Ecto neural progenitor cell (in vitro differentiated cells): ENCODE measurements at places on chromosomes 5 and 9.

DNA sequence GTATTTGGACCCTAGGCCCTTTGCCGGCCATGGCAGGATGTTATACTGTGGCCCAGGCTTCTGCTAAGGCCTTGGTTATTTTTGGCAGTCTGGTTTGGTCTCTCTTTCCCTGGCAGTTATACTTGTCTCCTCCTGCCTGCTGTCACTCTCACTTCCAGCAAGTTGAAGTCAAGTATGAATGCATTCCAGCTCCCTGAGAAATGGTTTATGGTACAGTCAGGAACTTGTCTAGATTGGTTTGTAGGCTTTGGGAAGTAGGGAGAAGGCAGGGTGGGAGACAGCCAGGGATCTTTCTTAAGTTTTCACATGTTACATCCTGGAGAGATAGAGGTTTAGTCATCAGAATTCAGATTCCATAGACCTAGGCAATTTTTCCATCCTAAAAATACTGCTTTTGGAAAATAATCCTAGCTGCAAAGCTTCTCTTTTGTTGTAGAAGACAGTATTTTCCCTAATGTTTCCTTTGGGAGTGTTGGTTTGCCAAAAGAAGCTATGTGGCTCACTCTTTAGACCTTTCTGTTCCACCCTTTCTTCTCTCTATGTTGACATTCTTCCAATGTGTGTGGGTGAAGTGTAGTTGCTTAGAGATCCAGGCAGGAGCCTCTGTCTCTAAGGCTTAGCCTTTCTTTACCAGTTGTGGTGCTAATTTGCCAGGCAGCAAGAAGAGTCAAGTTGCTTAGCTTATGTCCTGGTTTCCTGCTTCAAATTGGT lies 2.5 kb upstream of the KDM3B start:
- DNase-seq = no peak

GRCh38 chr5:2651116-2651515 lies 100.4 kb downstream of the IRX2 start:
- DNase-seq = peak; percentile 11

GRCh38 chr5:172908662-172909061 lies 50.6 kb upstream of the RPL26L1 start:
- no peak for DNase-seq

GRCh38 chr5:59264639-59265245 lies 628.8 kb downstream of the PDE4D start:
- no peak for DNase-seq

- peak; percentile 30 for DNase-seq
Measured at GRCh38 chr9:135039266-135039870, 48.1 kb upstream of the OLFM1 start.

DNA sequence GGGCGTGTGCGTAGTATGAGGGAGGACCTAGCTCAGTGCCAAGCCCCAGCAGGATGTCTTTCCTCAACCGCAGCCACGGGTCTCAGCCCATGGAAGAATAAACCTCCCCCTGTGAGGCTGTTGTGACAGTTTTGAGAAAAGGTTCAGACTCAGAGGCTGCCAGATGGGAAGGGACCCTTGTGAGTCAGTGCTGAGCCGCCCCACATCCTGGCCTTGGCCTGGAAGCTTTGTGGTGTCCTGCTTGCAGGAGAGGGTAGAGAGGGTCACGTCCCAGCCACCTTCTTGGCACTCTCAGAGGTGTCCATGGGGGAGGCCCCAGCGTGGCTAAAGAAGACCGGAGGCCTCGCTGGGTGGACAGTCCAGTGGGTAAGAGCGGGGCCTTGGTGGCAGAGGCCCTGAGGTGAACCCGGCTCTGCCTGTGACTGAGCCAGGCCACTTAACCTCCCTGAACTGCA lies 2.8 kb downstream of the GRHPR start:
- no peak for DNase-seq

DNA sequence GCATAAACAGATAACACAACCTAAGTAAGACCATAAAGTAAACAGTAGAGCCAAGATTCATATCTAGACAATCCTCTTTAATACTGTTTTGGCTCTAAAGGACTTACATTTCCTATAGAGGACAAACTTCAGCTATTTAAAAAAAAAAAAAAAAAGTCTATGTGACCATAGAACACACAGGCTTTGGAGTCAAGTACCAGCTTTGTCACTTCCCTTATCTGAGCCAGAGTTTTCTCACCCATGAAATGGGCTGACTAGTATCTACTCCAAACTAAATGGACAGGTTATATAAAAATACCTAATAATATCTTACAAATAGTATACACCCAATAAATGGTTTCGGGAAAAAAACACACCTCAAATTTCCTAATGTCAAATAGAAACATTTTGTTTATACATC lies 81.3 kb downstream of the STRBP start:
- no peak for DNase-seq

GRCh38 chr9:120625222-120625621 lies 45.3 kb upstream of the CDK5RAP2 start:
- no peak for DNase-seq

DNA sequence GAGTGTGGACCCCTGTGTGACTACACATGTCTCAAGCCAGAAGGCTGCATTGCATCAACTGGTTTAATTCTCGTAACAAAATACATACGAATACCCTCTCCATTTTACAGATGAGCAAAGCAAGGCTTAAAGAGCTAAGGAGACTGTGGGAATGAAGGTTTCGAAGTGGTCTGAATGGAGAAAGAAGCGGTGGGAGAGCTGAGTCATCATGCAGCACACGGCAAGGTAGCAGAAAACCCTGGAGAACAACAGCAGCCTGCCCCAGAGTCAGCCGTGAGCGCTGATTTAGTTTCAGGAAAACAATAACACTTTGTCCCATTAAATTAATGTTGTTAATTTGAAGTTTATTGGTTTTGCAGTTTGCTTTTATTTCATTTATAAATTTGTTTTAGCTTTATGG lies 223.8 kb downstream of the HSPA4 start:
- DNase-seq = no peak

DNA sequence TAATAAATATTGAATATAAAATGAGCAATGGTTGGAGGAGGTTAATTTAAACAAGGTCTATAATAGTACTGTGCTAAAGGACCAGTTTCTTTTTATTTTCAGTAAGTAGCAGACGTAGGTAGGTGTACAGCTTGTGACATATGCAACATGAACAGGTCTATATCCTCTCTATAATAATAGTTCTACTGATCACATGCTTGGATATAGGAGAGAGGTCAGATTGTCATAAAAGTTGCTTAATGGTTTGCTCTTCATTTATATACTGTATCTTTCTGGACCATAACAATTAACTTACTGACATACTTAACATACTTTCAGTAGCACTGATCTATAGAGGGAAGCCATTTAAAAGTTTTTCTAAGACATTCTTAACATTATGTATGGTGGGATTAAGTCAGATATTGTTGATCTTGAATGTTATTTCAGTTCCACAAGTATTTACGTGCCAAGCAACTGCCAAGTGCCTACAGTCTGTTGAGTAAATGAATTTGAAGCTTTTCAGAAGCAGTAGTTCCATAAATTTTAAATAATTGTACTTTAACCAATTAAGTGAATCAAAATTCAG lies 68.0 kb downstream of the DENND4C start:
- no peak for DNase-seq

DNA sequence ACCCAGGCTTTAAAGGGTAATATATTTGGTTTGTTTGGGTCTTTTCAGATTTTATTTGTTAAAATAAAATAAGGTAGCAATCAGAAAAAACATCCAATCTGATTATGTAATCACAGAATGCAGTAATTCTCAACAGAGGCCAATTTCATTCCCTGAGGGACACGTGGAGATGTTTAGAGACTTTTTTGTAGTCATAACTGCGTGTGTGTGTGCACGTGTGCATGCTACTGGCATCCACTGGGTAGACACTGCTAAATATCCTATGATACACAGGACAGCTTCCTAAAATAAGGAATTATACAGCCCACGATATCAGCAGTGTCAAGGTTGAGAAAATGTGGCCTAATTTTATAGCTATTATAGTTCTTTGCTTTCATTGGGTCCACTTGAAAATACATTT lies 180.8 kb upstream of the KLF9 start:
- DNase-seq = no peak

DNA sequence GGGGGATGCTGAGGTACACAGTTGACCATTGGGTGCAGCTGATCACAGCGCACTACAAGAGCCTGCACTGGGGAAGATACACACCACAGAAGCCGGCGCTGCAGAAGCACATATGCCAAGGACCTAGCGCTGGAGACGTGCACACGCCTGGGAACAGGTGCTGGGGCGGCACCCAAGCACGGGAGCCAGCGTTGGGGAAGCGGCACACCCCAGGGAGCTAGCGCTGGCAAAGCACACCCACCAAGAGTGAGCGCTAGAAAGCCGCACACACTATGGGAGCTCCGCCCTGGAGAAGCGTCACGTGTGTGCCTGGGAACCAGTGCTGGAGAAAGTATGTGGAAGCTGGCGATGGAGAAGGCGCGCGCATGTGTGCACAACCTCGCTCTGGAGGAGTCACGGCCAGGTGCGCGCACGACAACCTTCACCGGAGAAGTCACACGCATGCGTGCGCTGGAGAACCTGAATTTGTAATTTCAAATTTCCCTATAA lies 4.5 kb downstream of the FANCC start:
- DNase-seq = peak; percentile 71

GRCh38 chr9:85925493-85925892 lies 15.5 kb upstream of the NAA35 start:
- DNase-seq = no peak

DNA sequence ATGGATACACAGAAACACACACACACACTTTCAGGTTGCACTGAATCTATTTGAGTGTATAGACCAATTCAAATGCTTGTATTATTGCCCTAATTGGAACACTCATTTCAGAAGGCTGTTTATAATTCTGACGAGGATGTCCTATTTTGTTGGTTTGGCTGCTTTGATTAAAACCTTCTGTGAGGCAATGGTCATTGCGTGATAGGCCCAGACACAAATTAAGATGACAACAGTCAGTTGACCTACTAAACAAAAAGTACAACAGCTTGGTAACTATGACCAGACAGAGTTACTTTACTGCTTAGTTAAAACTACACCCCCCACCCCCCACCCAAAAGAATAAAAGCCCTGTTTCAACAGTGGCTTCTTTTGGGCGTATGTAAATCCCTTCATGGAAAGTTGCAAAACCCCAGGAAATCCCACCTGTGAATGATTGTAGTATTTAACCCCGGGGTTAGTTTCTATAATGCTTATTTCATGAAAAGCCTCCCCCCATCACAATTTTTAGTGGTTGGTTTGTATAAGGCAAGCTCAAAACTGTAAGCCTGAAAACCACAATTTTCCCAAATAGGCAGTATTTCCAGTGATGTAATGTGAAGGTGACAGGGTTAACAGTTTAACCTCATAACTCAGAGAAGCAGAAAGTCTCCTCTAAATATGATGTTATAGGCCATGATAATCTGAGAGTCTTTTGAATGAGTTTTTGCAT lies 340.8 kb downstream of the FGF10 start:
- DNase-seq = no peak

DNA sequence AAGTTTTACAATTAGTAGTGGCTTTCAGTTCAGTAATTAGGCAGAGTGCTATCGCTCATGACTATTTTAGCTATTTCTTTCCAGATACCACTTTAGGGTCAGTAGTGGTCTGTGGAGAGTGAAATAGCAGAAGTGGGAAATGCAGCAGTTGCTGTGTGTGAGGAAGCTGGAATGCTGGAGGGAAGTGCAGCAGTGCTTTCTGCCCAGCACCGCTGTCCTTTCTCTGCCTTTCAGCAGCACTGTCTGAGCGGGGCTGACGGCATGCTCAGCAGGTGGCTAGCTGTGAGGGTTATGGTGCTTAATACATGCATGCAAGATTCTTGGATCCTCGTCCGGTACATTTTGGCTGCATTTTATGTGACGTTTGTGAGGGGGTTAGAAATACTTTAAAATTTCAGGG lies 213.9 kb downstream of the PBX3 start:
- no peak for DNase-seq

GRCh38 chr9:137774775-137775386 lies 102.7 kb upstream of the CACNA1B start:
- no peak for DNase-seq

DNA sequence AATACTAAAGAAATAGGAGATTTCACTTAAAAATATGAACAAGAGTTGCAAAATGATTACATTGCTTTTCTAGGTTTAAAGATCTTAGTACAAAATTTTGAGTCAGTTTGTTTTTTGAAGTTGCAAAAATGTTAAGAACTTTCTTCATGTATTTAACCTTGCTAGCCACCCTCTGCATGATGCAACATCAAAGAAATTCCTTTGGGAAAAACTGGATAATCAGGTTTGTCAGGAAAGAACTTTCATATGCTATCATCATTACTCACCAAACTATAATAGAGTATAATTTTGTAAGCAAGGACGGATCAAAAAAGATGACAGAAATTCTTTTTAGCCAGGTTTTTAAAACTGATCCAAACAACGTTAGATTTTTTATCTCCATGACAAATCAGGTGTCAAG lies 116.9 kb upstream of the MRPS30 start:
- no peak for DNase-seq

GRCh38 chr5:99305045-99305580 lies 376.3 kb upstream of the CHD1 start:
- DNase-seq = no peak

DNA sequence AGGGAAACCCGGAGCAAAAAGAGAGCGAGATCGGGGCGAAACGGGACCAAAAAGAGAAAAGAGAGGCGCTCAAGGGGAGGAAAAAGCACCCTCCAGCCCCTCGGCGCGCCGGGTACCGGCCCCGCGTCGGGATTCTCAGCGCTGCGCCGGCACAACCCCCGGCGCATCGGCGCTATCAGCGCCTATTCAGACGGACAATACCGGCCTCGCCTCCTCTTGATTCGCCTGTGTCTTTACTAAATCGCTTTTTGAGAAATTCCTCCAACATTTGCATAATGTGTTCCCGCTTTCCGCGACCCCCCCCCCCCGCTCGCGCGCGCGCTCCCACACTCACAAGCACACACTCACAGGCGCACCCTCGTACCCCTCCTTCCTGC lies 578 bp downstream of the LHX6 start:
- DNase-seq = no peak

DNA sequence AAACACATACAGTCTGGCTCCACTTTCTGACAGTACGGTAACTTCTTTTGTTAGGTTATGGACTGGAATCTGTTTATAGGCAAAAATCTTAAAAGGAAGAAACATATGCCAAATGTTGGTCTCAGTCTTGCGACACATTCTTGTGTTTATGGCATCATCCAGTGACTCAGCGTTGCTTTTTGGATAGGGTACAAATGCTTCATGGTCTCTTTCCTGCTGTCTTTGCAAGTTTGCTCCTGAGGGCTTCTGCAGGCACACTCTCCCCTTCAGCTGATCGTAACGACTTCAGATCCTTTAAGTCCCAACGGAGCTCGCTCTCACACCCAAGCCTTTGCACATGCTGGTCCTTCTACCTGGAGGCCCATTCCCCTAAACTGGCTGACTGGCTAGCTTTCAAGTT lies 23.6 kb upstream of the TNFSF8 start:
- DNase-seq = no peak

DNA sequence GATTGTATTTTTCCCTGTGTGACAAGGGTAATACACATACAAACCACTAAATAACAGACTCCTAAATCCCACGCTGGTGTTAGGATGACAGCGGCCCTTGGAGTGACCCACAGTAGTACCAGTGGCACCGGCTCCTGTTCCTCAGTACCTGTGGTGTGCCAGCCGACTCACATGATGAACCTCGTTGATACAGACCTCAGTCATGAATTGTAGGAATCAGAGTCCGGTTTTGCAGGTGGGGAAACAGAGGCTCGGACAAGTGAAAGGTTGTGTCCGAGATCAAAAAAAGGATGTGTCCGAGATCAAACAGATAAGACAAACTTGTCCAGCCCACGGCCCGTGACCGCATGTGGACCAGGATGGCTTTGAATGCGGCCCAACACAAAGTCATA lies 78.0 kb downstream of the AMBP start:
- no peak for DNase-seq

GRCh38 chr5:135703016-135703550 lies 124.3 kb upstream of the CXCL14 start:
- no peak for DNase-seq

- no peak for DNase-seq
Measured at GRCh38 chr5:62083247-62083646, 222.8 kb upstream of the KIF2A start.
